Fibroblast of skin of back (primary cell): ENCODE measurements at places on chromosomes 2 and 18.

DNA sequence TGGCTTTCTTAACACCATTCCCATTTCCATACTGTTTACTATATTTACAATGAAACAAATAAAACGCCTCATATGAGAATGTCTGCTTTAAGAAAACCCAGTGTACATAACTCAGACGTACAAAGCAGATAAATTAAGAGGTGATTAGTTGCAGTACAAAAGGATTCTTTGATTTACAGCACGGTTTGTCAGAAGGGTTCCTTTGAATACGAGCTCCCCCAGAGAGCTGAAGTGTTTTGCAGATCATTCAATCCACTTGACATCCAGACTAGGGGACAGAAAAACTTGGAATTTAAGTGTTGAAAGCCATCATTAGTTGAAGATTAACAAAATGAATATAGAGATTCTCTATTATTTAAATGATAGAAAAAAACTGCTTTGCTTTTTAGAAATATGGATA lies 72.5 kb downstream of the RAPGEF4 start:
- no peak for DNase-seq

- DNase-seq = no peak
Observed at GRCh38 chr2:120625865-120626560, 109.7 kb upstream of the GLI2 start.

DNA sequence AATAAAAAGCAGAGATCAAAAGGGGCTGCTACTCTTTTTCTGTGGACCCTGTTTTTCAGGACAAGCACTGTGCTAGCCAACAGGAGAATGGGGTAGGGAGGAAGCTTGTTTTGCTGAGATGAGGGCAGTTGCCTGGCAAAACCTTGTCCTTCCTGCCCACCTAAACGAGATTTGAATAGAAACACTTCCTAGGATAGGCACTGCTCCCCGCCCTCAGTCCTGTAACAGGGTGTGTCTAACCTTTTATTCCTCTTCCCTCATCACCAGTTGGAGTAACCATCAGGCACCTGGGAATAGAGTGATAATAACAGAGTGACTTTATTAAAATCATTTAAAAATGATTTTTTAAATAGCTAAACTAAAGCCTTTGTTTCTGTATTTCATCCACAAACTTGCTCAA lies 368.8 kb downstream of the LNPK start:
- no peak for DNase-seq

GRCh38 chr18:44935455-44935854 lies 254.8 kb downstream of the SETBP1 start:
- no peak for DNase-seq

DNA sequence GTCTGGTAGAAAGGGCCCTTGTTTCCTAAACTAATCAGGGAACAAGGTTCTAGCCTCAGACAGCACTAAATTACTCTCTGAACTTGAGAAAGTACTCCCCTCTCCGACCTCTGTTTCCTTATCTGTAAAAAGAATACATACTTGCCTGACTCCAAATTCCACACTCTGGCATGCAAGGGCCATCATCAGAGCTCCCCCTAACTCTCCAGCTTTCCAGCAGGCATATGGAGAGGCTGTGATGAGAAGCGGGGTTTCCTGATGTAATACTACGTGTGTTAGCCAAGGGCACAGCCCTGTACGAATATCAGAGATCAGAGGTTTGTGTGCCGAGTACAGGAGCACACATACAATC lies 1.8 kb upstream of the EVA1A start:
- peak; percentile 35 for DNase-seq

DNA sequence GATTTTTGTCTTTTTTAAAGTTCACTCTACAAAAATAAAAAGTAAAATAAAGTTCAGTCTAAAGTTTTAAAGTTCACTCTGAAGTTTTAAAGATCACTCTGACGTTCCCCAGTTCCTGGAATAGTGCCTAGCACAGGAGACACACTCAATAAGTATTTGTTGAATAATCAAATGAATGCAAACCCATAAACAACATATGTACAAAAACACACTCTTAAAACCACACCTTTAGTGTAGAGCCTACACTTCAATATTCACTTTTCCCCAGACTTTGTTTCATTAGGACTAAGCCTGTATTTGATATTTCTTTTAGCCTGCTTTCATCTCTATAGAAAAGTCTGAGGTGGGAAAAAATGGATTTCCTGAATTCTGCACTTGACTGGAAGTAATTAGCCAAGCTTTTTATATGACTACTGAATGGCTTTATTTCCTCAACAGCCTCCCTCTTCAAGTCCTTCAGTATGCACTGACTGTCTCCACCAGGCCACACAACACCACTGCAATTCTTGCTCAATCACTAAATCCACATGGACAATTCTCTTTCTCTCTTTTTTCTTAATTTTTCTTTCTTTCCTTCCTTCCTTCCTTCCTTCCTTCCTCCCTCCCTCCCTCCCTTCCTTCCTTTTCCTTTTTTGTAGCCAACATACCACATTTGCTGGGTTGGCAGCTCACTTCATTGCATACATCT lies 104.6 kb downstream of the SS18 start:
- no peak for DNase-seq

DNA sequence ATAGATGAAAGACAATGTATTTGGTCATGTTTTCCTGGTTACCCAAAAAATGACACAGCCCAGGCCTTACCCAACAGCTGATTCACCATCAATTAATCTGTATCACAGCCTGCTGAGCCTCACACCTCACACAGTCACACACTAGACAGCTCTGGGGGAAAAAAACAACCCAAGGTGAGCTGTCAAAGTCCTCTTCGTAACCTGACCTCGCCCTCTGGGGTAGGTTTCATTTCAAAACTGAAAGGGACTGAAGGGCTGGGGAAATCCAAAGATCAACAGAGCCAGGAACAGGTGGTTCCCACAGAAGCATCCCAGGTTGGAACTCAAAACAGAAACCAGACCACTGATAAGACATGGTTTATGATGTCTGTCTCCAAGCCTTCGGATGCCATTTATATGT lies 18.2 kb upstream of the PCBP1 start:
- DNase-seq = no peak

GRCh38 chr2:150878356-150878755 lies 383.3 kb downstream of the RBM43 start:
- DNase-seq = peak; percentile 58

DNA sequence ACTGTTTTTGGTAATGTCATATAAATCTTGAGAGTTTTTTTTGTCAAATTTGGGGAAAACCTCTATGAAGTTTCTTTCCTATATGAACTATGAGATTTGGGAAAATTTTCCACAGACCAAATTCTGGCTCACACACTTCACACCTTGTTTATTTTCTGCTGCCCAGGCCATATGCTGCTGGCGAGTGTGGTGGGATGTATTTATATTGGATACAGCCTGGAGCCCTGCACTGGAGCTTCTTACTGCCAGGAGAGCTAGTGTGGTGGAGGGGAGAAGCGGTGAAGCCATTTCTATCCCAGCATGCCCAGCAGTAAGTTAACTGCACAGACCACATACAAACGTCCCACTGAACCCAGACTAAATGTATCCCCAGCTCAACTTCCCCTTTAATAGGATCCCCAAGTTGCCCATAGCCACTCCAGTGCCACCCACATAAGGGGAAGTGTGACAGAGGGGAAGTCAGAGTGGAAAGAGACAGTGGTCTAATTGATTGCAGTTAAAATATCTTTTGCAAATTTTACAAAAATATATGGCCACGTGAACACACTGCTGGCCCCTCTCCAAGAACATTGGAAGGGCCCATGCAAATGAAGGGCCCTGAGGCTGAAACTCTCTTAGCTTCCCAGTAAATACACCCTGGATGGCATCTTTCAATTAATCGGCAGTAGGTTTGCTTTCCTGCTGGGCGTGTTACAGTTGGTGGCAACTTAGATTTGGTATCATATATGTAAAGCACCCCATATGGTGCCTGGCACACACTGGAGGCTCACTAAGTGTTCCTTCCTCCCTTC lies 146.6 kb upstream of the ITGA6 start:
- DNase-seq = no peak

DNA sequence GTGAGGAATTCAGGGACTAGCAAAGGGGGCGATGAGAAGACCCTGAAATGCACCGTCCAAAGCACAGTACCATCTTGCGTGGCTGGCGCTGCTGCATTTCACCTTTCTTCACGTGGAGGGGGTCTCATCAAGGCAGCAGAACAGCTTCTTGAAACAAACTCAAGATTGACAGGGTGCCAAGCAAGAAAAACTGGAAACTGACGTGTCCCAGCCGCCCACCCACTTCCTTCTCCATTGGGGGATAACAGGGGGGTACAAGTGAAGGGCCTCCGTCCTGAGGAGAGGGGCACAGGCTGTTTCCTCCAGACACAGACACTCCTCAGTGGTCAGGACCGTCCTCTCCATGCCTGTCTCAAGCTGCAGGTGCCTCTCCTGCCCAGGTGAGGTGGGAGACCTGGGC lies 32.5 kb downstream of the HDAC4 start:
- no peak for DNase-seq

GRCh38 chr2:88596141-88596830 lies 31.0 kb downstream of the EIF2AK3 start:
- no peak for DNase-seq

GRCh38 chr2:81481242-81481993 lies 1176.9 kb upstream of the LRRTM1 start:
- DNase-seq = peak; percentile 4

DNA sequence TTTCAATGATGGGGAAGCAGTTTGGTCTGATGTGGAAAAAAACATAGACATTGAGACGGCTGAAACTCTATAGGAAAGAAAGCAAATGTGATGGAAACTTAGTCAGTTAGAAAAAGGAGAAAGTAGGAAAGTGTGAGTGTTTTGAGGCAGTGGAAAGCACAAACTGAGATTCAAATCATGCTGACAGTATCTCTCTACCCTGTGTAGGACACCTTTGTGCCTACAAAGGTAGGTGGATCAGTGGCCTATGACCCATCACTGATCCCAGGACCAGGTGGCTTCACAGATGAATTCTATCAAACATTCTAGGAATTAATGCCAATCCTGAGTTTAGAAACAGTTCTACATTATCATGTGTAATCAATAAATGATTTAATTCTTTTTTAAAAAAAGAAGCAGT lies 57.1 kb downstream of the CD226 start:
- DNase-seq = no peak

- peak; percentile 59 for DNase-seq
Observed at GRCh38 chr2:40448476-40449079, 3.3 kb downstream of the SLC8A1 start.

DNA sequence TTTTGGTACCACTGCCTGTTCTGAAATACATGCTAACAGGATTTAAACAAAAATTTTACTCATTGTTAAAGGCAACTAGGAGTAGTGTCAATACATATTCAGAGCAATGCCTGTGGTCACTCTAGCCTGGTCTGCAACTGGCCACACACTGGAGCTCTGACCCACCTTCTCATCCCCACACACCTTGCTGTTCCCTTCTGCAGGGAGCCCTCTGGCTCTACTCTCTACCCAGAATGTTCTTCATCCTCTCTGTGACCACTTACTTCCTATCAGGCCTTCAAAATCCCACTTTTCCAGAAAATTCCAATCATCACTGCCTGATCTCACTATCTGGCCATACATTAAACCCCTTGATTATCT lies 102.3 kb upstream of the NFU1 start:
- no peak for DNase-seq

DNA sequence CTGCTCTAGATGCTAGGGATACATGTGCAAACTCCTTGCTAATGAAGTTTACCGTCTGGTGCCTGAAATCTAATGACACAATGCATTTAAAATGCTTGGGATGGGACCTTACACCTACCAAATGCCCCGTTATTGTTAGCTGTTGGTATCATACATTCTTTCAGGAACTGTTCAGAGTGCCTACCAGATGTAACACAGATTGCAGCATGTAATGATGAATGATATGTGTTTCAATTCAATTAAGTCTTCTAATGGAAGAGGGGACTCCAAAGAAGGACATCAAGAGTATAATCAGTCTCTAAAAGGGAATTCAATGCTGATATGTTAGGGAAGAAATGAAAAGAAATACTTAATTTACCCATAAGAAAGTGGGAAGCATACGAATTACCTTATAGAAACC lies 3.2 kb downstream of the LYPD6 start:
- DNase-seq = no peak

DNA sequence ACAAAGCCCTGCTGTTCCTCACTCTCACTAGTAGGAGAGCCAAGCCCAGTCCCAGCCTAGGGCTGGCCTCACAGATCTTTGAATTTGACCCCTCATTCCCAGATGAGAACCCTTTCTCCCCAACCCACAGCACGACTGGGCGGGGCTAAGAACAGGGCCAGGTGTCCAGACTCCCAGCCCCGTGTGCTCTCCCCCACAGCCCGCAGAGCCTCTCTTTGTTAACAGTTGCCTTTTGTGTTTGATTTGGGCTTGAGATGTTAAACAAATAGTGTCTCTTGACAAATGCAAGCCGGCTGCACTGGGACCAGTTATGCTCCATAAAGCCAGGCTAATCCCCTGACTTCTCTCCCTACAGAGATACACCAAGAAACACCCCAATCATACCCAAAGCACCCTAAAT lies 4.7 kb upstream of the KCNK3 start:
- DNase-seq = no peak

DNA sequence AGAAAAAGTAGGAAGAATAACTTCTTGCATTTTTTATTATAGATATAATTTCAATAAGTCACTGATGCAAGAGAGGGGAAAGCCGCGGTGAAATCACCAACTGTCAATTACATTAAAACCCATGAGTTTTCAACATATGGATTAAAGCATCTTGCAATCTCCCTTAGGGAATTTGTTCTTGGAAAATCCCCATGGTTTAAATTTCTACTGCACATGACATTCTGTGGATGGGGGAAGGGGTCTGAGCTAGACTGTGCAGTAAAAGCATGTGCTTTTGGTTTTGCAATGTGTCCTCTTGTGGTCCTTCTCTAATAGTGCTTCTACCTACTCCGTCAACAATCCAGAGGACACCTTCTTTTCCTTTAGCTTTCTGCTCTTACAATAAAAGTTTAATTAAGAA lies 894.0 kb downstream of the DCDC2C start:
- DNase-seq = no peak

- DNase-seq = no peak
Observed at GRCh38 chr18:48293954-48294898, 115.0 kb downstream of the ZBTB7C start.

DNA sequence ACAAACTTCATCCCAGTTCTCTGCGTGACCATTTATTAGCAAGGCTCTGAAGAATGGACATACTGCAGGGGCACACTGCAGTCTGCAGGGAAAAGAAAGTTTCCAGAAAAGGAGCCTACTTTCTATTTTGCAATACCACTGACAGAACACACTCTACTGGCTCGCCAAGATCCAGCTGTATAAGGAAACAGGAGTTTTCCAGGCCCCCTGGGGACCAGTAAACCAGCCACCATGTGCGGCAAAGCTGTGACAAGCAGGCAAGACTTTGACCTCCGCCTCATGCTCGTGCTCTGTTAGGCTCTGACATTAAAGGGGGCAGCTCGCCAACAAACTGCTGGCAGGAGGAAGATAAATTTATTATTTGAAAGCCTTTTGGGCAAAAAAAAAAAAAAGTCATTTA lies 67.3 kb downstream of the CCBE1 start:
- peak; percentile 39 for DNase-seq

- no peak for DNase-seq
Observed at GRCh38 chr18:71797554-71797953, 746.6 kb downstream of the CBLN2 start.
